ENCODE measurements at places on chromosomes 1 and 21. TPM values are rescaled to one million over a fixed set of nuclear protein-coding genes. Genes with fewer than 3 reads are reported as not detected.

The TDRD5 gene
- 0.51 TPM for total RNA-seq

DNA sequence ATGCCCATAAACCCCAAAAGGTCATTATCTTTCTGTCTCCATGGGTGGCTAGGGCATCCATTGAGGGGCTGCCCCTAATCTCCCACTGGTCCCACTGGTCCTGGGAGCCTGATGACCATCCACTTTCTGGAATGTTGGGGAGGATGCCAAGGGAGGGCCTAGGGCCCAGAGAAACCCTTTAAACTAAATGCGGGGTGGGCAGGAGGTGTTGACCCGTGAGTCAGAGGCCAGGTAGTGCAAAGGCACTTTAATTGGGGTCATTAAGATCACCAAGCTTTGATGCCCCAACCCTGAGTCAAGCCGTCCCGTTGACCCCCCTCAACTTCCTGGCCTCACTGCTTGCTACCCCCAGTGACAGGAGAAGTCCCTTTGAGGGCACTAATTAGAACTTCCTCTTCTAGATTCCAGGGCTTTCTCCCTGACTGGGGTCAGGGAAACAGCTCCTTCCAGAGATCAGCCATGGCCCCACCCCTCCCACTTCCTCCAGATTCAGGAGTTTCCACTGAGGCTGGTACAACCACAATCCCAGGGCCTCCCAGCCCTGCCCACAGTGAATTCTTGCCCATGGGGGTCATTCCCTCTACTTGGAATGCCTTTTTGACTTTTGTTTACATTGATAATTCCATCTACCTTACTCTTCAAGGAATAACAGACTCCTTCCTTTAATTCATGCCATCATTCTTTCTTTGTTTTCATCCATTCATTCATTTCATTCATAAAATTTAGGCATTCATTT lies 15.5 kb upstream of the SERINC2 start:
- no peak for DNase-seq

DNA sequence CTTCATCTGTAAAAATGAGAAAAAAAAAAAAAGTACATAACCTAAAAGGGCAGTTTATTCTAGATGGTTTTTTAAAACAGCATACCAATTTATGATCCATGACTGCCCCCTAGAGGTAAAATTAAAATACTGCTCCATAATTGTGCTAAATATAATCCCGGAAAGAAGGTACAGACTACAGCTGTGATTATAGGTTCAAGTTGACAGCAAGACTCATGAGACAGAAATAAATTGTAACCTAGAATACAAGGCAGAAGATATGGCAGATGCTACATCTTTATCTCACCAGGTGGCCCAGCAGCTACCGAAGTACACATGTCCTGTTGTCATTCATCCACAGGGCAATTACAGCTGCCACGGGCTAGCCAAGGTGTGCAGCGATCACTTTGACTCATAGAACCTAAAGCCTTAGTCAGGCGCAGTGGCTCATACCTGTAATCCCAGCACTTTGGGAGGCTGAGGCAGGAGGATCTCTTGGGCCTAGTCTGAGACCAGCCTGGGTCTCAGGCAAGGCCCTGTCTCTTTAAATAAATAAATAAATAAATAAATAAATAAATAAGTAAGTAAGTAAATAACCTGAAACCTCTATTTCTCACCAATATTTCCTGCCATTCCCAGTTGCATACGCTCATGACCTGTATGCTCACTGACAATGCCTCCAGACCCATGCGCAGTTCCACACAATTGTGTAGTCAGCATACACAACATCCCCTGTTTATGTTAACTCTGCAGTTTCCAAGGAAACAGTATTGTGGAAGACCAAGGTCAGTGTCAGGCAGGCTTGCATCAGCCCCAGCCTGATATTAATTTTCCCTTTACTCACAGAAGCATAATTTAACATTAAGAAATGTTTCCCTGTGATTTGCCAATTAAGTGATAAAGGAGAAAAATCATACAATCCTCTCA lies 18.3 kb upstream of the PPIE start:
- DNase-seq, result peak; percentile 65

DNA sequence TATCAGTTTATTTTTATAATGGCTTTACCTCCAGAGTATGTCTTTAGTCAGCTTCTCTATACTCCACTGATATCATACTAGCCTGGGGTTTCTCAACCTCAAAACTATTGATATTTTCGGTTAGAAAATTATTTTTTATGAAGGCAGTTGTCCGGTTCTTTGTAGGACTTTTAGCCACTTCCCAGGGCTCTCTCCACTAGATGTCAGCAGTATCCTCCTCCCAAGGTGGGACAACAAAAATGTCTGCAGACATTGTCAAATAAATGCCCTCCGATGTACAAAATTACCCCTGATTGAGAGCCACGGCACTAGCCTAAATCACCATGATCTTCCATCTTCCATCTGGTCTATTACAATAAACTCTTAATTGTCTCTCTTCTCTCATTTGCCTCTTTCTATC lies 4.1 kb upstream of the GRIK1 start:
- no peak for DNase-seq

DNA sequence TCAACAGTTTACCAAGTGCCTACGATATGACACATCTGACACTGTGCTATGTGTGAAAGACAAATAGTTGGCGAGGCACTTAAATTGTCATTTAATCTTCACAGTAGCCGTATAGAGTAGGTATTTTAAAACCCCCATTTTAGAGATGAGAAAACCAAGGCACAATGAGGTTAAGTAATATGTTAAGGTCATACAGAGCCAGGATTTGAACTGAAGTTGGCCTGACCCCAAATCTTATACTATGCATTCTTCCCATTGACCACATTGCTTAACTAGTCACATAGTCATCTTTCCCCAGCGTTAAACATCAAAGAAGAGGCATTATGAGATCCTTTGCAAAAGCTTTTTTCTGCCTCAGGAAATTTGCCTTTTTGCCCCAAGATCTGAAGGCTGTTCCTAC lies 3.9 kb downstream of the INKA2 start:
- DNase-seq, result no peak

DNA sequence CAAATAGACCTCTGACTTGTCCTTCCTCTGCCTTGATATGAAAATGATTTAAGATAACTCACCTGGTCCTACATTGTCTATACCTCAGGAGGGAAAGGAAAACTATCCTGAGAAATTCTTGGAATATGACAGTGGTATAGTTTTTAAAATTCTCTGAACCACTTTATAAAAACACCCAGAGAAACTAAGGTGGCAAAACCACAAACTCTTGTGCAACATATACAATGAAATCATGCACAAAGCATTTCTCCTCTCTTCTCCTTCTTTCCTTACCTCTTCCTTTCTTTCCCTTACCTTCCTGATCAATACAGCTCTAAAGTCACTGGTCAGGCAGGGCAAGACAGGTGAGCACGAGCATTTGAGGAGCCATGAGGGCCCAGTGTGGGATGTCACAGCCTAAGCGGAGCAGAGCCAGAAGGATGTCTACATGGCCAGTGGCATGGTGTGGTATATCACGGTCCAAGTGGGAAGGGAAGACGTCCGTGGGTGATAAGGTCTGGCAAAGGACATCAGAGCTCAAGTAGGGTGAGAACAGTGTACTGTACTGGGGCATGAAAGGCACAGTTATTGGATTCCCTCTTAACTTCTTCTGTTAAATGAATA lies 543.3 kb downstream of the DPYD start:
- no peak for DNase-seq

DNA sequence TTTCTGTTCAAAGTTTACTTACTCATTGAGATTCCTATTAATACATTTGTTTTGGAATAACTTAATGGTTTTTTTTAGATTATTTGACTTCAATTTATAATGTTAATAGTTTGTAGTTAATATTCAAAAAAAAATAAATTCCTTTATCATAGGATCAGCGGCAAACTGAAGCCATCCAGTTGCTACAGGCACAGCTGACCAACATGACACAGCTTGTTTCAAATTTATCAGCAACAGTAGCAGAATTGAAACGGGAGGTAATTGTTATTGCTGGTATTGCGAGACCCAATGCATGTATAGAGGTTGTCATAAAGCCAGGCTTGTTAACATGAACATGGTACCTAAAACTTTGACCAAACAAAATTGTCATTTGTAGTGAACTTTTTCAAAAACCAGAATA lies 59.0 kb upstream of the FASLG start:
- no peak for DNase-seq

The EPHA8 gene
- not detected for total RNA-seq

The KRTAP11-1 gene
- total RNA-seq, result not detected

DNA sequence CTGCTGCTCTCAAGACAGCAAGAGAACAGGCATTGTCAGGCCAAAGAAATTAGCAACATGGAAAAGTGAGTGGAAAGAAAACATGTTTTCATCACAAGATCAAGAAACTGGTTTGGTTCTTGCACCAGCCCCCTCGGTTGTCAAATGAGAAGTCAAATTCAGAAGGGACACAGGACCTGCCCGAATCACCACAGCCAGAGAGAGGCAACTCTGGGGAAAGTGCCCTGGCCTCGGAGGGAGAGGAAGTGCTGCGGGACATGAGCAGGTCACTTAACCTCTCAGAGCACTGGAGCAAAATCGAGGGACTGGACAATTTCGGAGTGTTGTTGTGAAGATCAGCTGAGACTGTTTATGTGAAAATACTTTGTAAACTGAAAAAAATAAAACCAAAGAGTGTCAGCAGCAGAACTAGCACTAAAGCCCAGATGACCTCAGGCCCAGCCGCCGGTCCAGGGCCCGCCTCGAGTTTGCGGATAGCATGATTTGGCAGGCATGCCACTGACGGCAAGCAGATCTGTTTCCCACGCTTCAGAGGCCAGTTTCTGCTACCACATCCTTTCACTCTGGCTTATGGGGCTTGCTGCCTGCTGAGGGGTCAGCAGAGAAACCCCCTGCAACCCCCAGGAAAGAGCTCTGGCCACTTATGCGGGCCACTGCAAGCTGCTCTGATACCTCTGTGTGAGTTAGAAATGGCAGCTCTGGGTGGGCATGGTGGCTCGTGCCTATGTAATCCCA lies 32.1 kb downstream of the CD247 start:
- no peak for DNase-seq
